ENCODE measurements at places on chromosomes 7 and 10. TPM values are rescaled to one million over a fixed set of nuclear protein-coding genes. Genes with fewer than 3 reads are reported as not detected.

GRCh38 chr7:18886832-18887231, 230.6 kb downstream of the TWIST1 start:
- DNase-seq = no peak

- peak; percentile 57 for DNase-seq
These were observed 98.9 kb downstream of the KMT2C start for GRCh38 chr7:152336754-152337368.

DNA sequence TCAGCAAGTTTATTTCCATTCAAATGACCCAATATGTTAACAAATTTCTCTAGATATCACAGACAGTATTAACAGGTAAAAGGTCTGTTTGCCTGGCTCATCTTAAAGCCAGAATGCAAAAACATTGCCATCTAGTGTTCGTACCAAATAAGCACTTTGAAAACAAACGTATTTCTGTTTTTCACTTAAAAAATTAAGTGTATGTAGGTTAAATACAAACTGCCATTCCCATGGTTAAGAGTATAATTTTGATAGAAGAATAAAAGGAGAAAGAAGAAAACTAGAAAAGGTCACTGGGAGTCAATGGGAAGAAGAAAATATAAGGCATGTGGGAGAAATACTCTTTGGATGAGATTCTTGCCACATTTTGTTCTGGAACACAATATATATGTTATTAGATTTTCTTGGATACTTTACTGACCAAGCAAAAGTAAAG, 51.0 kb downstream of the ORC5 start:
- DNase-seq = peak; percentile 67

DNA sequence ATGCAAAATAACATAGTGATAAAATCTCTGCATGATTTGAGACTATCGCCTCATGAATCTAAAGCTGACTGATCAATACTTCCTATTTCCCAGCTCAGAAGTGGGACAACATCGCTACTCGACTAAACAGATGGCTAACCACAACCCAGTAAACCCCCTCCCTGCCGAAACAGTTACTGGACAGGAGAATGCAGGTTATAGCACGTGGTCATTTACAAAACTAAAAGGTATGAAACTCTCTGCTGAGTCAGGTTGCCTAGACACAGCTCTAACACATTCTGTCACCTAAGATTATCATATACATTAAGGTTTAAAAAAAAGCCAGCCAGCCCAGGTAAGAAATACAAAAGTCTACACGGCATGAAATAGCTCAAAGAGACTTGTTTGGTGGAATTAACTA, 64.0 kb downstream of the CTBP2 start:
- DNase-seq = peak; percentile 77

DNA sequence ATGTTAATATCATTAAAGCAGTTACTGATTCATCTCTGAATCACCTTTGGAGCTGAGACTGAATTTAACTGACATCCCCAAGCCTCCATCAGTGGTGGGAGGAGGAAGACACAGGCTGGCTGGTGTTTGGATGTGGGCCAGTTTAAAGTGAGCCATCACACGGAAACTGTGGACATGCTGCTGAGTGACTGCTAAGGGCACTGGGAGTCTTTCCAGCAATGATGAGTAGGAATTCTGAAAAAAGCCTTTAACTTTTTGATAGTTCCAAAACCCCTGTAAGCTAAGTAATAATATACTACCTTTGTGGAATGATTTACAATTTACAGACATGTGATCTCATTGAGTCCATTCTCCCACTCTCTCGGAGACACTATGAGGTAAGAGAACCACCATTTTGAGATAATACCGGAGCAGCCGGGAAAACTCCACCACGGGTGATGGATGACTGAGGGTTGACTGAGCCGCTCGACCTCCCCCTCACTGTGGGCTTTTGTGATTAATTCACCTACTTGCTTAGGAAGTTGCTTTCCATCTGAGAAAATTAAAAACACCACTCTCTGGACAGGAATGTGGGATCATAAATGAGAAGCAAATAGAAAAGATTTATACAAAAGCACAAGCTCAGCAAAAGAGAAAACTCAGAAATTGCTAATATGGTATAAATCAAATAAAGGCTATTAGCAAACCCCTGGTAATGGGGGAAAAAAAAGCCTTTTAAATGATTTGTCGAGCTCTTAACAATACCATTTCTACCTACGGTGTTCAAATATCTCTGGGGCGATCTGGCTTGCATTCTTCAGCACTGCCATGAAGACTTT, 194.8 kb downstream of the FANK1 start:
- peak; percentile 96 for DNase-seq

DNA sequence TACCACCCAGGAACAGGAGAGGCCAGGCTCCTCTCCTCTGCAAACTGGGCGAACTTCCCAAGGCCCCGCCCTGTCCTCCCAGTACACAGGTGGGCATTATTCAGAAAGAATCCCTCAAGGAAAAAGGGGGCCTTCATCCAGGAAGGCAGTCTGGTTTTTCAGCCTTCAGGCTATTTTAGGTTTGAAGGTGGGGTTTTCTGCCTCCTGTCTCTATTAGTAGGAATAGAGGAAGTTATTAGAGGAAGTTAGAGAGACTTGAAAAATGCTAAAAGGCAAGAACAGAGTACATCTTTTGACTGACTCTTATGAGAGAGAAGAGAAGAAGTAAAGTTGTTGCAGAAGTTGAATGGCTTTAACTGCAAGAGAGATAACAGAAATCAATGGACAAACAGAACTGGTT, 250.9 kb upstream of the SORCS1 start:
- no peak for DNase-seq

- no peak for DNase-seq
These were observed 221.1 kb upstream of the TCF7L2 start for GRCh38 chr10:112728997-112729396.

The CPEB3 gene
- 1.8 TPM for total RNA-seq

The FGL2 gene
- total RNA-seq = 1.0 TPM

The PRKAR2B gene
- total RNA-seq = 0.80 TPM

Data from renal cortical epithelial cell (primary cell).